ENCODE measurements at places on chromosomes 6 and 20.

DNA sequence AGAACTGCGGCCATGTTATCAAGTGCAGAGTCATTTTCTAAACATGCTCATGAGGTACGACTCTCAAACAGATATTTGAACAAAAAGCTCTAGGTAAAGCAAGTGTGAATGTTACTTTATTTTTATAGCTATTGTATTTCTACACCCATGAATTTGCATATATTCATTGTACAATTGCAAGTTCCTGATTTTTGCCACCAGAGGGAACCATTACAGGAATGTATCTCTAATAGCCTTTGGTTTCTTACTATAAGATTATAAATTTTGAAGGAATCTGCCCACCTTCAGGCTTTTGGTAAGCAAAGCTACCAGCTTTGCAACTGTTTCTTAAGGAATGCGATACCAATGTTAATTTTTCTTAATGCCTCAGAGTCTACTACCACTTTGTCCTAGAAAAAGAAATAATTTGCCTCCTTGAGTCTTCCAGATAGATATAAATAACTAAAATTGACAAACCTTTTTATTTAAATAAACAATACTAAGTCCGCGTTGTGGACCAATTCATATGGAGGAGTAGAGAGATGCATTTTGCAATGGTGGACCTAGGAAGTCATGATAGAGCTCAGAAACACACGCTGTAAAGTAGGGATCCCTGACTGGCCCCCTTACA lies 125.4 kb upstream of the SAMD5 start:
- peak; percentile 69 for DNase-seq

DNA sequence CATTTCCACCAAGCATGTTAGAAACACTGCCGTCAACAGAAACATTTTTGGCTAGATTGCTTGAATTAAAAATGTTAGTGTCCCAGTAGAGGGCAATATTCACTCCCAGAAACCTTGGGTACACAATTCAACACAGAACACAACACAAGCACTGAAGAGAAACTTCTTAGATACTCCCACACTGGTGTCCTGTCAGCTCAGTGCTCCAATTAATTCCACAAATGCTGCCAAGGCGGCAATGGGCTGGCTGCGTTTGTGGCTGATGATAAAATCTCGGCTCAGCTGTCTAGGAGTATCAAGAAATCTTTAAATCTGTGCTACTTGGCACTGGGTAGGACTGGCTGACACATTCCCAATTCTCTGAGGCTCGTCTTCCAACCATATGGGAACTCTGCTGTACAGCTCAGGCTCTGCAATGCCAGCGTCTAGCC lies 39.3 kb downstream of the BEND3 start:
- DNase-seq, result peak; percentile 56

- DNase-seq, result no peak
Observed at GRCh38 chr6:88520445-88520844, 354.3 kb upstream of the CNR1 start.

DNA sequence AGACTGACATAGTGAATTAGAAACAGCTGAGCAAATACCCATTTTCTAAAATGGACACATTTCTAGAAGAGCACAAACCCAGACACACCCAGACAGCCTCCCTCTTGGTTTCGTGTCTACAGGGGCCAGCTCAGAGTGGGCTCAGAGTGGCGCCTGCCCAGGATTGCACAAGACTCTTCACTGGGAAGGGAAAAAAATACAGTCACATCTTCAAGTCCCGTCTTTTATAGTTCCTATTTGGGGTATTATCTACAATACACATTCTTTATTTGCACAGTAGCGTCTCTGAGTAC lies 246.1 kb upstream of the AFDN start:
- DNase-seq, result no peak

GRCh38 chr6:70312165-70312745 lies 9.4 kb upstream of the COL9A1 start:
- peak; percentile 55 for DNase-seq

DNA sequence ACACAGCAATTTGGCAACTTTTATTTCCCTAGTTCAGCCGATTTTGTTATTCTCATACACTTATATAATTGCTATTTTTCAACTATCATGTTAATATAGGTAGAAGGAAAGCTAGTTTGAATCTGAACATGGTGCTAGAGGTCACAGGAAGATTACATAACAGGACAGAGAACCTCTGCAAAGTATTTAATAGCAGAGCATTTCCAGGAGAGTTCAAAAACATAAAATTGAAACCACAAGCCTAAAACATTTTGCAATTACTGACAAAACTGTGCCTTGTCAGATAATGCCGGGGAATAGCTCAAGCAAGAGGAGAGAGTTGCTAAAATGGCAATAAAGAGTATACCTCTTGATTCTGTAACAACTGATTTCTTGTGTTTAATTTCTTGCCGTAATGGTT lies 70.8 kb downstream of the TFAP2B start:
- DNase-seq, result no peak

DNA sequence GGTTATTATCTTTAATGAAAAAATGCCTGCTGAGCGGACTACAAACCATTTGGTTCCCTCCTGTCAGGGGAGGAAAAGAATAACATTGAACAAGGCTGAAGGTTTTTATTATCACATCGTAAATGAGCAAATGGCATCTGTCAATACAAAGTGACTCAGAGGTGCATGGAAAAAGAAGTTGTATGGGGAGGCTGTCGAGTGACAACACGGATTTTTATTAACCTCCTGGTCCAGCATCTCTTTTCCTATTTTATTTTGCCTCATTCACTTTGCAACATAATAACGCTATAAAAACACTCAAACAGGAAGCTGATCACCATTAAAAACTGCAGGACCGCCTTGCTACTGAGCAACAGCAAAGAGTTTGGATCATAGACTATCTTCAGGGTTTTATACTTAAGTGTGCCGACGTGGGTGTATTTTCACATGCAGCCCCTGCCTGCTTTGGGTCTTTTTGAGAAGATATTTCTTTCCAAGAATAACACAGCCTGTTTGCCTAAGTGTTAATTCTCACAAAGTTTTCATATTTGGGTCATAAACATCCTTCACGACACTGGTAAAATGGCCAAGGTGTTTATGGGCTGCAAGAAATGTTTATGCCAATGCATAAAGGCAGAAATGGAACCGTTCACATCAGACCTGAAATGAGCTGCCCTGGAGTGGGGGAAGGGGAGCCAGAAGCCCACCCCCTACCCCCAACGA lies 132.1 kb upstream of the SALL4 start:
- no peak for DNase-seq

DNA sequence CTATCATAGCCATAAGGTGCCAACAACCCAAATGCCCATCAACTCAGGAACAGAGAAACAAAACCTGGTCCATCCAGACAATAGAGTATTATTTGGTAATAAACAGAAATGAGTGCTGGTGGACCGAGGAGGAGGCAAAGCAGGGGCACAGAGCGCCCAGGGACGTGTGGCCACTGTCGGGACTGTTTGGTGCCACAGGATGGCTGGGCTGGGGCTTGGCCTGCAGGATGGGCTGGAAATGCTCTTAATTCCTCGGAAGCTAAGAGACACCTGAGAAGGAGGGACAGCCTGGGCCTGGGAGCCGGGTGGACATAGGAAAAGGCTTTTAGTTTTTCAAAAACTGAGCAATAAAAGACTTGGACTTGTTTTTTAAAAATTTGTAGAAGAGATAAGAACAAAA lies 216.4 kb downstream of the DLL1 start:
- DNase-seq, result no peak

- peak; percentile 87 for DNase-seq
Observed at GRCh38 chr20:11544029-11544678, 373.5 kb upstream of the BTBD3 start.

DNA sequence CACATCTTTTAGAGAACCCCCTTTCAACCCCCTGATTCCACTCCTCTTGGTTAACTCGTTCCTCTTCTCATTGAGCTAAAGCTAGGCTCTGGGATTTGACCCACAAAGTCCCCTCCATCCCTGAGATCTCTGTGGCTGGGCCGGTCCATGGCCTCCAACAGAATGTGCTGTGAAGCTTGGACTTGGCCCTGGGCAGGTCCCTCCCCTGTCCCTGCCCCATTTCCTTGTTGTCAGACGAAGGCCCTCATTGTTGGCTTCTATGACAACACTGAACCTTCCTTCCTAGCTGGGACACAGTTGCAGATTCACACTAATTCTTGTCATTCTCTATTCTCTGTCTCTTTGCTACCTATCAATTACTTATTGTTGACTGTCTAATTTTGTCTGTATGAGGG lies 156.1 kb downstream of the SYCP2 start:
- no peak for DNase-seq

GRCh38 chr20:59017493-59018231 lies 1.6 kb upstream of the TUBB1 start:
- no peak for DNase-seq

GRCh38 chr20:58826271-58826670 lies 24.4 kb downstream of the GNAS-AS1 start:
- DNase-seq, result no peak

- DNase-seq, result peak; percentile 82
Observed at GRCh38 chr6:71383901-71384489, 95.4 kb downstream of the OGFRL1 start.

DNA sequence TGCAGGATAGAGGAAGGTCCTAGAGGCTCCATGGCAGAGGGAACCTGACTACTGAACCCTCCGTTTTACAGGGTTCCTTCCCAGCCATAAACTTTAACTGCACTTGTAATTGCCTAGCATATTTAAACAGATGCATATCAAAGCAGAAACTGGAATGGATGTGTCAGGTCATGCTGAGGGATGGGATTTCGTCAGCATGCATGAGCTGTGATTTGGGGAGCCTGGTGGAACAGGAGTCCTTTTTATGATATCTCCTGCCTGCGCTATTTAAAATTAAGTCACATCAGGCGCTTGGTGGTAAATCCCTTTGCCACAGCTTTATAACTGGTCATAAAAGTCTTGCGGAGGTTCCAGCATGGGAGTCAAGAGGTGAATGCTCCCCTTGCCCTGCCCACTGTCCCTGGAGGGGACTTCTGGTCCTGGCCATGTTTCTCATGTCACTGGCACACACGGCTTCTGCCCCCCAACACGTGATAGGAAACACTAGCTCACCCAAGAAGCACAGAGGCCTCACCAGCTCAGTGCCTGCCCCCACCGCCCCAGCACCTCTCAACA lies 26.0 kb upstream of the PCMTD2 start:
- DNase-seq, result no peak

DNA sequence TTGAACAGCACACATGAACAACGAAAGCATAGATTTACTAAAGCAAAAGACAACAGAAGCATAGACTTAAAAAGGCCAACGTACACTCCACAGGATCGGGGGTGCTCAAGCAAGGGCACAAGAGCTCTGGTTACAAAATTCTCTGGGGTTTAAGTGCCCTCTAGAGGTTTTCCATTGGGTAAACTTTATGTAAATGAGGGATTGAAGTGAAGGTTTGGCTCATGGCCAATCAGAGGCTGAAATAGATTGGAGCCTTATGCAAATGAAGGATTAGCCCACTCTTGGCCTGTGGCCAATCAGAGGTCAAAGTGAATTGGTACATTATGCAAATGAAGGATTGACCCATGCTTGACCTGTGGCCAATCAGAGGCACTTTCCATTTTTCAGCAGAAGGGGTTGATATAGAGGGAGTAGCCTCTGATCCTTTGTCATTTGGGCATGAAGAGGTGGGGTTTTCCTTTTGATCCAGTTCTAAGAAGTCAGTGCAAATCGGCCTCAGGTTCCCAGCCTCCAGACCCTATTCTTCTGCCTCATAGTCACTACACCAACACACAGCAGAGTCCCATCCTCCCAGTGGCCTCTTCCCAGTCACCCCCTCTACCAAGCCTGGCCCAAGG lies 244.9 kb downstream of the THBS2 start:
- DNase-seq, result peak; percentile 8

- no peak for DNase-seq
Observed at GRCh38 chr20:57826666-57827287, 117.0 kb upstream of the PMEPA1 start.

GRCh38 chr6:73732845-73733675 lies 37.1 kb downstream of the CD109 start:
- peak; percentile 85 for DNase-seq

DNA sequence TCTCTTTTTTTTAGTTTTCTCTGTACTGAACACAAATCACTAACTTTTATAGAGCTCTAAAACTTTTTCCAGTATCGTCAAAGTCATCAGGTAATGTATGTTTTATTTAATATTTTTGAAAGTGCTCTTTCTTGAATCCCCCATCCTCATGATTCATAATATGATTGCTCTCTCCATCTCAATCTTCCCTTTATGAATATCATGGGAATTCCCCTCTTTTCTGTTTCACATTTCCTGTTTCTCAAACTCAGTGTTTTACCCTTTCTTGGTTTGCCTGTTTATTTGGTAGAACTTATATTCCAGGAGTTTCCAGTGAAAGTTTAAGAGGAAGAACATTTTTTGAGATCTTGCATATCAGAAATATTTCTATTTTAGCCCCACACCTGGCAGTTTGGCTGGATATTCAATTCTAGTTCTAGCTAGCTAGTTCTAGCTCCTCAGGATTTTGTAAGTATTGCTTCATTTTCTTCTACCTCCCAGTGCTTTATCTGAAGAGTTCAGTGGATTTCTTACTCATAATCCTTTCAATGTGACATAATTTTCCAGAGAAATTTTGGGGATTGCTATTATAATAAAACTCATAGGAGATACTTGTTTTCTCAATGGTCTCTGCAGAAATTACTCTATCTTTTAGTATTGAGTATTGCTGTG lies 6.1 kb upstream of the C6orf58 start:
- peak; percentile 49 for DNase-seq

DNA sequence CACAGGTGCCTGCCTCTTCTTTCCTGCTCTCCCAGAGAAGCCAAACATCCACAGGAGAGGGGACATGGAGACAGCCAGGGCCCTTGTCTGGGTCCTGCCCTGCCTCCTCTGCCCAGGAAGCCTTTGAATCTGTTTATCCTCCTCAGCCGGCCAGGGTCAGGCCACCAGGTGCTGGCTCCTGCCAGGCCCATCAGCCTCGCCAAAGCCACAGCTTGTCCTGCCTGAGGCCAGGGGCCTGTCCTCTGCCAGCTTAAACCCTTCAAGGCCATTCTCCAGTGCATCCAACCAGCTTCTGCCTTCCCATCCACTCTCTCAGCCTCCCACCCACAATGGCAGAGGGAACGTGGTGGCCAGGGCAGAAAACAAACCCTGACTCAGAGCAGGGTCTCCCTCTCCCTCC lies 254.6 kb downstream of the ANKRD60 start:
- no peak for DNase-seq

- DNase-seq, result no peak
Observed at GRCh38 chr20:63054103-63054474, 47.3 kb upstream of the BHLHE23 start.

All from fibroblast of pulmonary artery (primary cell).